ENCODE measurements at places on chromosomes 5 and 9.

- no peak for DNase-seq
Measured at GRCh38 chr5:81288021-81288433, 13.4 kb upstream of the ZCCHC9 start.

DNA sequence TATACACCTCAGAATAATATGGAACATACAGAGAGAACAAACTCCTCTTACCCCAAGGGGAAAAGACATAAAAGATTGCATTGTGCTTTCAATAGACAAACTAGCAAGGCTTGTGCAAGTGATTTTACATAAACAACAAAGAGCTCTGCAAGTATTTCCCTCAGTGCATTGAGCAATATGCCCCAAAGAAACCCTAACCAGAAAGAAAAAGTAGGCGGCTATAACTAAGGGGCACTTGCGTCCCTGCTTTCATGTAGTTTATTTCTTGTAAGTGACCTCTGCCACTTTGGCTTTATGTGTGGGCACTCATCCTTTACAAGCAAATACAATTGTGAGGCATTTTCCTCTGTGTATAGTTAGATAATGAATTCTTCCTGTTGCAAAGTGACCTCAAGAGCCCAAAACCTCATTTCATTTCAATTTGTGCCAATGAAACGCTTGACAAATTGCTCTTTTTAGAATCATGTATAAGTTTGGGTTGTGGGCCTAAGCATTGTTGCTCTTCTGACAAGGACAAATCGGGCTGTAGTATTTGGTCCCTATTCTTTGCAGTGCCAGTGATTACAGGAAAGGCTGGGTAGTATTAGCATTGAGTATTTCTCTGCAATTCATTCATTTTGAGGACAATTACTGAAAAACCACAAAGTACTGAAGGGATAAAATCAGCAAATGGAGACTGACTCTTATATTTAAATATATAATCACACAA is 282.2 kb downstream of the DTWD2 start:
- no peak for DNase-seq

GRCh38 chr5:90930756-90931431 is 372.3 kb downstream of the ADGRV1 start:
- DNase-seq = no peak

- no peak for DNase-seq
Measured at GRCh38 chr5:91130759-91131158, 252.4 kb downstream of the ARRDC3 start.

- no peak for DNase-seq
Measured at GRCh38 chr5:59061377-59061776, 478.5 kb downstream of the RAB3C start.

- DNase-seq = no peak
Measured at GRCh38 chr9:16828340-16829281, 41.9 kb downstream of the BNC2 start.

DNA sequence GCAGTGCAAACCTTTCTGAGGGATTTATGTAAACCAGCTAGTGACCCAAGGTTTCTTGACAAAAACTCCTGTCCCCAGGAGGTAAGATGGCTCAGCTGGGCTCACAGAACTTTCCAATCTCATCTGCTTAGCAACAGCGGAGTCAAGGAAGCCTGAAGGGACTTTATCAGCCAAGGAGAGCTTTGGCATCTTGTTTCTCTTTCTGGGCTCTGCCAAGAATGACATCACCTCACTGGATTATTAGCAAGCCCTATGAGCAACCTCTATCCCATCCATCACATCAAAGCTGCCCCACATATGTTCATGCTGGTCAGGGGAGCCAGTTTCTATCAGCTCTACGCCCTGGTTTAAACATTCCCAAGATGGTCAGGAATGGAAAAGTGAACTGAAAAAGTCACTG is 461.3 kb downstream of the ENC1 start:
- DNase-seq = no peak

DNA sequence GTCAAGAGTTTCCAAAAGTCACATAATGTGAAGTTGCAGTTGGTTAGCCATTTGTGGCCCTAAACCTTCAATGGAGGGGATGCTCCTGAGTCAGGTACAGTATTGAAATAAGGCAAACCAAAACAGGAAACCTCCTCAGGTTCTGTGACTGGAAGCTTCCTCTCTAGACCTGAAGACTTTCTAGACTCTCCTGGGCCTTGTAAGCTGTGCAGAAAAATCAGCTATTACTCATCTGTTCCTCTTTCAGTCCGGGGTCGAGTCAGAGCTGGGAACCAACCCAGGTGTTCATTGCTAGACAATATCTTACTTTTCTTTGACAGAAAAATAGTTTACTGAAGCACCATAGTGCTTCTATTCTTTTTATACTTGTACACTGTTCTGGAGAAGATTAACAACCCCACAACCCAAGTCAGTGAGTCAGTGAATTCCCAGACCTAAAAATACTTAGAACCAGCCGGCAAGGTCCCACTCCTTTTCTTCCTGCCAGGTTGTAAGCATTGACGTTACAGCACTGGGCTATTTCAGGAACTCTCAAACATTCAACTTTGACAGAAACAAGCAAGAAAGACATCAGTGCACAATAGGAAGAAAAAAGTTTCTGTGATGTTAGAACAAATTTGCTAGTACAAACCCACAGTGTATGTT is 47.3 kb downstream of the FSTL4 start:
- no peak for DNase-seq

DNA sequence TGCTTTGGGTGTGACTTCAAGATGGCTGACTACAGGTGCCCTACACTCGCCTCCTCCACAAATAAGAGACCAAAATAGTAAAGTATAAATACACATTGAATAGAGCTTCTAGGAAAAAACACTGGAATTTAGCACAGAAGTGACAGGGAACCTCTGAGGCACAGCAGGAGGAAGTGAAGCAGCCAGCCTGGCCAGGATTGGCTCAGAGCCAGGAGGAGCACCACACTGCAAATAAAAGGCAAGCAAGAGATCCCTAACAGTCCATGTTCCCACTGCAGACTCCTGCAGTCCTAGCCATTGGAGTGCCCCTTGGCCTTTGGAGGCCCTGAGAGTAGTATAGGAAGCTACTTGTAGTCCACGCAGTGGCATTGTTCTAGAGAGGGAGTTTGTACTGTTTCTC is 186.7 kb upstream of the TLX3 start:
- no peak for DNase-seq

GRCh38 chr5:119218830-119219782 is 136.7 kb upstream of the TNFAIP8 start:
- DNase-seq = no peak

GRCh38 chr9:92917176-92917800 is 30.0 kb upstream of the FGD3 start:
- no peak for DNase-seq

DNA sequence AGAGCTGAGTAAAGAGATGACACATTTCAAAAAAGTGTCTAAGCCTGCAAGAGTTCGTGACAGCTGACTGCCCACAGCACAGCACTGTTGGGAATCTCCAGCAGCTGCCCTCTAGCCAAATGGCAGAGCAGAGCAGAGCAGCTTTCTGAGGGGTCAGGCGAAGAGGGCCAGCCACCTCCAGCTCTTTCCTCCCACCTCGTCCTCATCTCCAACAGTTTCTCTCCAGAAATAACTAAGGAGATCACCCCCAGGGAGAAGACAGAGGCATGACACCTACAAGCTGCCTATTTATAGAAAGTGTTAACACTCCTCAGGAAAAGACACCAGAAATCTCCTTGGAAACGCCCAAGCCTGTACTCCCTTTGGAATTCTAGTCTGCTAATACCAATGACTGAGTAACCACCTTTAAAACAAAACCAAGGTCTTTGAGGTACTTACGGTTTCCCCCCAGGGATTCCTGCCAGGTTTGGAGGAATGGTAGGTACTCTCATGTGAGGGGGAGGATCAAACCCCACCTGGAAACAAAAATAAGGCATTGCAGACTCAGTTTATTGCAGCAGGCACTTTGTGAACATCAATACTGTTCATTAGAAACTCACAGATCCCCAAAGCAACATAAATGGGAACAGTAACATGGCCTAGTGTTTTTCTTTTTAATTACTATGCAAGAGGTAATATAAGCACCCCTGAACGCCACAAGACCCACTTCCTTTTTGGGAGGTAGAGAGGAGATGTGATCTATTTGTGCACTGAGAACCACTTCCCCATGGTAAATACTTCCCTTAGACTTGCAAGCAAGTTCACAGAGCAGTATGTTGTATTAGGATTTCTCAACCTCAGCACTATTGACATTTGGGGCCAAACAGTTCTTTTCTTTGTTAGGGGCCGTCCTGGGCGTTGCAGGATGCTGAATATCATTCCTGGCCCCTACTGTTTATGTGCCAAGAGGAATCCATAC is 79.3 kb downstream of the TLE1 start:
- no peak for DNase-seq

- no peak for DNase-seq
Measured at GRCh38 chr5:149913436-149914419, 30.9 kb downstream of the PDE6A start.

GRCh38 chr9:89864731-89865130 is 259.9 kb downstream of the GADD45G start:
- no peak for DNase-seq

DNA sequence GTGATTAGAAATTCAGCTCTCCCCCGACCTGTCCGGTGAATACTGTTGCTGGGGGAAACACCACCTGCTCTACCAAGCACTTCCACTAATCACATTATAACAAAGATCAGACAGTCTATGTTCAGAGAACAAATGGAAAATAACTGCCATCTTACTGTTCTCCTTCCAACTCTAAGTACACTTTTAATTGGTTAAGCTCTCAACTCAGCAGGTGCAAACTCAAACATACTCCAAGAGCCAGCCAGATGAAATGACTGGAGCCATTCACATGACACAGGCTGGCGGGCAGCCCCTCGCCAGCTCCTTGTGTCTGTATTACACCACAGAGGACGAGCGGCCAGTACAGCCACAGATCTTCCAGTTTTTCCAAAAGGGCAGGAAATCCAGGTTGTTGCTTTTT is 16.1 kb downstream of the LIFR start:
- DNase-seq = no peak

DNA sequence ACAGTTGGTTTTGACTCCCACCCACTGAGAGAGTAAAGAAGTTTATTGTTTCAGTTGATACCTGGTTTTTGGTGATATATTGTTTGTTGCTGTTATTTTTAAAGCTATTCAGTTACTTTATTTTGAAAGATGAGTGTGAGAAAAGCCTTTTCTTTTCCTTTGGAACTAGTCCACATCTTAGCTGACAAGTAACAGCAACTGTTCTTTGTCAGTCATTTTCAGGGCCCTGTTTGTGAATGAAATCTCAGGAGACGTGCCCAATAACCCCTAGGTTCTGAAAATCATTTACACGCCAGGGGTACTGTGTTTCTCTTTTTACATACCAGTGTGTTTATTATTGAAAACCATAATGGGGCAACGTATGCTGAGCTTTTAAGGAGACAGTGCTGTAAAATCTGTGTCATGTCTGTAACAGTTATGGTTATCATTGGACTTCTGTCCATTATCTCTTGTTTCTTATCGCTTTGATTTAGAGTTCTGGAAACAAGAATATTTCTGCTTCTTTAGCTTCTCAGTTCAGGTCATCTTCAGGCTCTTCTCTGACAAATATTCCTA is 75.0 kb downstream of the LIX1 start:
- no peak for DNase-seq

GRCh38 chr5:111454776-111455175 is 57.6 kb downstream of the STARD4 start:
- DNase-seq = no peak

- no peak for DNase-seq
Measured at GRCh38 chr5:124806373-124807077, 60.1 kb upstream of the ZNF608 start.

GRCh38 chr5:154370119-154370518 is 75.7 kb upstream of the SAP30L start:
- DNase-seq = no peak

- no peak for DNase-seq
Measured at GRCh38 chr5:73495772-73496335, 2.4 kb upstream of the BTF3 start.

GRCh38 chr9:107782381-107782780 is 292.8 kb upstream of the KLF4 start:
- no peak for DNase-seq

- DNase-seq = no peak
Measured at GRCh38 chr9:89137542-89138462, 40.8 kb downstream of the SHC3 start.

DNA sequence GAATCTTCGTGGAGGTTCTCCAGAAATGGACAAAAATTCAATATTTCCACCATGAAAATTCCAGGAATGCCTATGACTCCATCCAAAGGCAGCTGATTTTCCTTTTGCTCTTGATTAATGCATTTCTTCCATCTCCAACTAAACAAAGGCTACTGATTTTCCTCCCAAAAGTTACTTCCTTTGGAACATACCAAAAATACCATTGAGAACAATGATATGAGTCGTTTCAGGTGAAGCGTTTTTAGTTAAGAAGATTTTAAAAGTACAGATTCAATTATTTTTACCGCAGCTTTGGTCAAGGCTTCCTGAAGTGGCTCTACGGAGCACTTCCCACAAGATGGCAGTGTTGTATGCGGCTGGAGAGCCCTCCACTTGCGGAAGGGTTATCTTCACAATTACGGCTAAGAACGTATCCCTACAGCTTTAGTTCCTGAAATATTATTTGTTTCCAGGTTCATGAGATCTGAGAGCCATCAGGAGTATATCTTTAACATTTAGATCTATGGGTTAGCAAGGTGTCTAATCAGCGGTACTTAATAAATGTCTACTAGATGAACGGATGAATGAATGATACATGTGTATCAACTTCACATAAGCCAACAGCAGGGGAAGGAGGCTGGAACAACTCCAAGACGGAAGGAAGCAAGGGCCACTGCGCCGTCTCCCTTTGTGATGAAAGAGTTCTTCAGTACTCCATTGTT is 35.9 kb upstream of the ARSB start:
- DNase-seq = no peak
